ENCODE measurements at places on chromosomes 1 and 21. TPM values are rescaled to one million over a fixed set of nuclear protein-coding genes. Genes with fewer than 3 reads are reported as not detected.

SYNC gene
- 129 TPM for total RNA-seq

AHDC1 gene
- total RNA-seq, result 11.2 TPM

CD53 gene
- 0.29 TPM for total RNA-seq

IFNLR1 gene
- total RNA-seq, result under 0.01 TPM

KIRREL1 gene
- total RNA-seq, result 174 TPM

BRINP2 gene
- not detected for total RNA-seq

ITSN1 gene
- total RNA-seq, result 39.5 TPM

CHRM3 gene
- 0.29 TPM for total RNA-seq

PIGK gene
- total RNA-seq, result 51.3 TPM

FLG2 gene
- total RNA-seq, result not detected

KLHDC9 gene
- 1.5 TPM for total RNA-seq

NHLH2 gene
- total RNA-seq, result not detected

PPT1 gene
- 40.9 TPM for total RNA-seq

ERVH48-1 gene
- not detected for total RNA-seq

LRRC38 gene
- total RNA-seq, result not detected

PADI4 gene
- total RNA-seq, result not detected

LENEP gene
- total RNA-seq, result 0.88 TPM

MEX3A gene
- total RNA-seq, result 0.88 TPM

FAM163A gene
- not detected for total RNA-seq

PCP4 gene
- total RNA-seq, result not detected

XKR8 gene
- 12.7 TPM for total RNA-seq

IL19 gene
- total RNA-seq, result not detected

SPRR3 gene
- not detected for total RNA-seq

HAPLN2 gene
- not detected for total RNA-seq

RNU1-1 gene
- total RNA-seq, result under 0.01 TPM

S100A9 gene
- total RNA-seq, result 0.59 TPM

CASZ1 gene
- 0.59 TPM for total RNA-seq

IL12RB2 gene
- total RNA-seq, result not detected

C1orf56 gene
- 4.4 TPM for total RNA-seq

PERM1 gene
- total RNA-seq, result not detected

AGO3 gene
- 14.8 TPM for total RNA-seq

SLAMF8 gene
- total RNA-seq, result 0.36 TPM

CFHR4 gene
- not detected for total RNA-seq

FAM72D gene
- total RNA-seq, result under 0.01 TPM

SLAMF9 gene
- total RNA-seq, result not detected

PKP1 gene
- total RNA-seq, result under 0.01 TPM

KMO gene
- total RNA-seq, result under 0.01 TPM

CA6 gene
- total RNA-seq, result not detected

OR2T2 gene
- not detected for total RNA-seq

ZBTB8A gene
- 10.6 TPM for total RNA-seq

SYT2 gene
- not detected for total RNA-seq
